ENCODE measurements at places on chromosomes 5 and 9.

GRCh38 chr5:143721925-143722324, 90.0 kb upstream of the HMHB1 start:
- DNase-seq: no peak

GRCh38 chr9:95211028-95211427, 106.5 kb downstream of the FANCC start:
- peak; percentile 39 for DNase-seq

- no peak for DNase-seq
Measured at GRCh38 chr5:78895616-78896015, 89.5 kb downstream of the ARSB start.

- DNase-seq: no peak
Measured at GRCh38 chr9:136946228-136947027, 1.4 kb downstream of the C8G start.

DNA sequence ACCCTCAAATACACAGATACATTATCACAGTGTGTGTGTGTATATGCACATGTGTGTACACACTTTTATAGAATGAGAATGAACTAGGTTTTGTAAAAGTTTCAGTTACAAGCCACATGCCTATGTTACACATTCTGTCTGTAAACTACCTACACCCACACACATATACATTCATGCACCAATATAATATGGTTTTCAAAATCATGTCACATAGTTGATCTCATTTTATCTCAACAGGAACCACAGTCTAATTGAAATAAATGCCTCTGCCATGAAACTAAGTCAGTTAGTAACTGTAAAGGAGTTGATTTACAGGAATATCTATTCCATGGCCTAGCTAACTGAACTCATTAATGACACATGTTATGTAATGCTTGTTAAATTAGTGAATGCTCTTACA, 646.6 kb downstream of the PDE4D start:
- DNase-seq: no peak

- DNase-seq: no peak
Measured at GRCh38 chr5:109558952-109559351, 130.8 kb upstream of the MAN2A1 start.

DNA sequence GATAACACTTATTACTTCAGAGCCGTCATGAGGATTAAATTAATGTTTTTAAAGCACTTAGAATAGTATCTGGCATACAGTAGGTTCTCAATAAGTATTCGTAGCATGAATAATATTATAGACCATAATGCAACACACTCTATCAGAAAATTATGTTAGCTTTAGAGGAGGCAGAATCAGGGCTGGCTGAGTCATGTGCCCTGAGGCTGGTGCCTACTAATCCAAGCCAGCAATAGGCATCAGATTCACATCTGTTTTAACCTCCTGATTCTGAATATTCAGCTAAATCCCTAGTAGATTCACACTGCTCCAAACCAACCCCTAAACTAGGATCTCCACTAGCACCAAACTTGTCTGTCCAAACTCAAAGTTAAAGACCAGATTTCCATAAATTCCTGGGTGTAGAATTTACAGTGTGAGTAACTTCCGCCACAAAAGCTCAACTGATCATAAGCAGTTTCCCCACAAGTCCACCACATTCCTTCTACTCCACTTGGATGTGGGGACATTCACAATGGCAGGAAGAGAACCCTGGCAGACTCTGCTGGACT, 170.0 kb upstream of the DAPK1 start:
- DNase-seq: no peak

GRCh38 chr9:13146840-13147239, 132.7 kb downstream of the MPDZ start:
- no peak for DNase-seq

- DNase-seq: no peak
Measured at GRCh38 chr9:116095403-116095802, 58.2 kb upstream of the PAPPA start.
